ENCODE measurements at places on chromosomes 1 and 21.
A peak's percentile ranks its signal among the peaks of the same experiment; 100 is the strongest.

- DNase-seq: no peak
These were observed 30.1 kb upstream of the KCNK2 start for GRCh38 chr1:215052256-215053015.

GRCh38 chr1:9326596-9326995 is 33.9 kb downstream of the SPSB1 start:
- no peak for DNase-seq

DNA sequence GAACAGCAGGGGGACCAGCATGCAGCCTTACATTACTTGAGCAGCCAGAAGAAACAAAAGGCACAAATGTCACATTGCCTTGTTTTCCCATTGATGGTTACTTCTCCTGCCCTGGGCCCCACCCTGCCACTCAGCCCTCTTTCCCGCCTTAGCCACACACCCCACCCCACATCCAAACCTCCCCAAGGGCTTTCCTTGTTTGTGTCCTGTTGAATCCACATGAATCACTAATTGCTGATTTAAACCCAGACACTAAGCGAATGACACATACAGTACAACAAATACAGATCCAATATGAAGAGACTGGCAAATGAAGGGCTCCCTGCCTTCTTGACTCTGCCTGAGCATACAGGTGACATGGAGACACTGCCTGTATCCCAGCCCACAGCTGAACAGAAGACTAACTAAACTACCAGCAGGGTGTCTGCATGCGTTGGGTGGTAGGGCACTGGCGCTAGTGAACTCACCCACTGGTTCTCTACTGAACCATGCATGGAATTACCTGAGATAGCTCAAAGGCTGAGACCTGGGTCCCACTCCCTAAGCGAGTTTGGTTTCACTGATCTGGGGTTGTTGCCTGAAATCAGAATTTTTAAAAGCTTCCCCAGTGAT is 3.1 kb downstream of the IGSF3 start:
- no peak for DNase-seq

DNA sequence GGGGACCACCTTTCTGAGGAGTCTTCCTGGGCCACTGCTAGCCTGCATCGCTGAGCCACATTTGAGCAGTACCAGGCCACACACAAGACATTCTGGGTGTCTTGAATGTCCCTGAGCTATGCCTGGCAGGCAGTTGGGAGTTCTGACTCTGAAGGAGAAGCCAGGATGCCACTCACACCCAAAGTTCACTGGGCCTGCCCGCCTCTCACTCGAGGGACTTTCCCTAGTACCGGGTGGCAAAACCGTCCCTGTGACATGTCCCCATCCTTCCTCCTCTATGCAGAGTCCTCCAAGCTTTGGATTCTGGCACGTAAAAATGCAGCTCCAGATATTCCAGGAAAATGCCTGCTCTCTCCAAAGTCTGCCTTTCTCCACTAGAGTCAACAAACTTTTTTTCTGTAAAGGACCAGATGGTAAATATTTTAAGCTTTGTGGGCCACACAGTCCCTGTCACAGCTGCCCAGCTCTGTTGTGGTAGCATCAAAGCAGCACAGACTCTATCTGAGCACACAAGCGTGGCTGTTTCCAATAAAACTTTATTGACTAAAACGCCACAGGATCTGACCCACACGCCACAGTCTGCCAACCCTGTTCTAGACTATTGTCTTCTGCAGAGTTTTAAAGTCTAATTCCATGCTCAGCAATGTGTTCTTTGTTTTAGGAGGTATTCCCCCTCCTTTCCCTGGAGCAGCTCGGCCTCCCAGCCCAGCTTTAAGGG is 19.2 kb upstream of the GUCA2B start:
- no peak for DNase-seq

GRCh38 chr1:40998668-40999067 is 19.2 kb downstream of the CTPS1 start:
- no peak for DNase-seq

DNA sequence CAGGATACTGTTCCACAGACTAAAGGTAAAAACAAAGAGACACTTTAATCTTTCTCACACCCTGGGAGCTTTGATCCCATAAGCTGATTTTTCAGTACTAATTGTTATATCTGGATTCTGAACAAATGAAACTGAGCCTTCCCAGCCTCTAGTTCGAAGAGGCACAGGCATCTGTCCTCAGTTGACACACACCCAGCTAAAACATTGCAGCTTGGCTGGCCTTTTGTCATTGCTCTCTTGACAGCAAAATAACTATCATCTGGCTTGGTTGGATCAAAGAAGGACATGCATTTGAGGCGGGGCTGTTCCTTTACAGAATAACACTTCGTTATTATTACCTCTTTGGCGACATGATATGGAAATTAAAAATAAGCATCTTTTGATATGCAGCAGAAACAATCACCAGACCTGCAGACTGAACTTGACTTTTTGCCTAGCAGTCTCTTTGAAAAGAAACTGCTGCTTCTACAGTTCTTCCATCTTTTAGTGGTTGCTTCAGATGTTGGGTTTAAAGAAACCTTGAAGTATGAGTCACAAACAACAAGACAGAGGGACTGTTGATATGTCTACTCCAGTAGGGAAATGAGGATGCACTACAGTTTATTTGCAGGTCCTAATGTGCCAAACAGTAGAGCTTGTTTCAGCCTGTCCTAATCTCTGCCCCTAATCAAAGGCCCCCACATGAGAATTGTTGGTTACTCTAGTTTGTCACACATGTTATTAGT is 166.5 kb downstream of the TPR start:
- no peak for DNase-seq

DNA sequence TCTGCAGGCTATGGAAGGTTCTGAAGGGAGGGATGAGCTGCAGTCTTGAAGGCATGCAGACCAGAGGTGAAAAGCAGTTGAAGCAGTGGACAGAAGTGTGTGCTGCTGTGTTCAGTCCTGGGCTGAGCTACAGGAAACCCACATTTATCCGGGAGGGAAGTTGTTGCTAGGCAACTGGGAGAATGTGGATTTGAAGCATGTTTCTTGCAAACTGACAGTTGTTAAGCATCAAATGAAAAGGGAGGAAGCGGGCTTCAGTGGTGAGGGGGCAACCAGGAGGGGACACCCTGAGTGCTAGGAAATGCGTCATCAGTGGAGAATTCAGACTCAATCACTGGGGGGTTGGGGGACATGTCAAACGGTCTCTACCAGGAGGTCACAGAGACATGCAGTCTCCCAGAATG is 28.7 kb downstream of the ABCA4 start:
- DNase-seq: no peak

DNA sequence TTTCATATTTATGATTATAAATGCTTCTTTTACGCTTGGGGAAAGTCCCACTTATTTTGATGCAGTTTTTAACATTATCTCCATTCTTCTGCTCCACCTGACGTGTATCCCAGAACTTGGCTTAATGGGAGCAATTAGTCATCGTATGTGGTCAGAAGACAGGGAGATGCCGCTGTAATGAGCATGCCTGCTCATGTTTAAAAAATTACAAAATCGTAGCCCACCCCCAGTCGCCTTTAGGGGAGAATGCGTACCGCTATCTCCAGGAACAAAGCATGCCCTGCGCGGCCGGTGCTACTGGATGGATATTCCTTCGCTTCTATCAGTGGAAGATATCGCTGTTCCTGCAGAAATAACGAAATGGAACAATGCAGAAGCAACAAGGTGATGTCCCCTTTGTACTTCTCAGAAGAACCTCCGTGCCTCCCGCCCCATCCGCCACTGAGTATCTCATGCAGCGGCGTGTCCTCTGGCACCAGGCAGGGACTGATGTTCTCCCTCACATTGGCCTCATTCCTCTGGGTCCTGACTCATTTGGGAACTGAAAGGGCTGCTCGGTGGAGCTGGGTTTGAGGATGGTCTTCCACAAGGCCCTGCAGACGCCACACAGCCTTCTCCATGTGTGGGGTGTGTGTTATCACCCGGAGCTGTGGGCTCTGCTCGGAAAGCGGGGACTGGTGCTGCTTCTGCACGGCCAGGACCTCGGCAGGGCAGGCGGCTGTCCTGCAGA is 116.3 kb upstream of the COL6A1 start:
- DNase-seq: peak; percentile 48

DNA sequence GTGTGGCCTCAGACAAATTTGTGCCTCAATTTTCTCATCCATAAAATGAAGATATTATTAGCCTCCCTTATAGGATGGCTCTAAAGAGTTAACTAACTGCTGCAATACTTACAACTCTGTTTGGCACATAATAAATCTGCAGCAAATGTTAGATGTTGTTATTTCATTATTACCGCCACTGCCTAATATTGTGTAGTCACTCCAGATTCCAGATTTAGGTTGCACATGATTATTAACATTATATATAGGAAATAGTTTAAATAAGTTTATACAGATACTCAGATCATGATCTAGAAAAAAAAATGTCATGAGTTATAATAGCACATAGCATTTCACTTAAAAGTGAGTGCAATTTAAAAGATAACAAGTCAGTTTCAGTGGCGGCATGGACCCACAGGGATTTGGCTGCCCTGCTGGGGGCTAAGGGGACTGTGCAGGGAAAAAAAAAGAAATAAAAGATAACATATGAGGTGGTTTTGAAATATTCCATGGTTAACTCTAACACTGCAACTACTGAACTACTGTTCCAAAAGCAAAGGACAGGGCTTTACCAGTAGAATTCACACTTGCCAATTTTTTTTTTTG is 170.4 kb downstream of the TGFBR3 start:
- DNase-seq: no peak

DNA sequence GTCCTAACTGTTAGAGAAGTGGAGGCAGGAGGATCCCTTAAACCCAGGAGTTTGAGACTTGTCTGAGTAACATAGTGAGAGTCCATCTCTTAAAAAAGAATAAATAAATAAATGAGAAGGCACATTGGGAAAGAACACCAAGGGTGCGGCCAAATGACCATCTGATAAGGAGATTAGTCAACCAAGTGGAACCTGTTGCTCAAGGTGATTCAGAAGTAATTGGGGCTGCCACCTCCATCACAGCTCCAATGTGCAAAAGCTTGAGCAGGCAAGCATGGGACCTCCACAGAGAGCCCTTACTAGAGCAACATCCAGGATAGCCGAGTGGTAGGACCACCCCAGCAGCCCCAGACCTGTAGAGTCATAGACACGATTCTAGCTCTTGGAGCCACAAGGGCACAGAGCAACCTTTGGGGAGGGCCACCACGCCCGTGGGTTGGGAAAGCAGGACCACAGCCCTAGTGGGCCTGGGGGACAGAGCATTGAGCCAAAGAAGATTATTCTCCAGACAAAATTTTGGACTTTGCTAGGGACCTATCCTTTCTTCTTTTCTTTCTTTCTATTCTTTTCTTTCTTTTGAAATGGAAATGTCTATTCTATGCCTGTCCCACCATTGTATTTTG is 40.9 kb downstream of the KCNK1 start:
- no peak for DNase-seq

GRCh38 chr1:167658574-167659328 is 28.7 kb downstream of the RCSD1 start:
- DNase-seq: no peak

- DNase-seq: no peak
These were observed 48.2 kb upstream of the RCOR3 start for GRCh38 chr1:211210965-211211364.

DNA sequence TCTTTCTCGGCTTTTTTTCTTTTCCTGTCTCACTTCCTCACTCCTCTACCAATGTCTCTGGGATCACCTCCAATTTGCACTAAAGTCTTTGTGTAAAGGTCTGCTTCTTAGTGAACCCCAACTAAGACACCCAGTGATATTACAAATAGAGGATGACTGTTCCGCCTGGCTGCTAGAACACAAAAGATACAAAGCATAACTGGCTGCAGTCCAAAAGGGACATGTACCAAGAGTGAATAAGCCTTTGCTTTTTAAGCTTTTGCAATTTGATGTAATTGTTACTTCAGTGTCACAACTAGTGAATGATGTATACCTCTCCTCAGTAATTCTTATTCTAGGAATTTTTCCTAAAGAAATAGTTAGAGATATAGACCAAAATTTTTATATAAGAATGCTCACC is 82.8 kb upstream of the BEND5 start:
- no peak for DNase-seq

GRCh38 chr1:98468111-98468717 is 193.3 kb upstream of the SNX7 start:
- peak; percentile 43 for DNase-seq

GRCh38 chr21:46065215-46065913 is 32.5 kb upstream of the COL6A2 start:
- no peak for DNase-seq

DNA sequence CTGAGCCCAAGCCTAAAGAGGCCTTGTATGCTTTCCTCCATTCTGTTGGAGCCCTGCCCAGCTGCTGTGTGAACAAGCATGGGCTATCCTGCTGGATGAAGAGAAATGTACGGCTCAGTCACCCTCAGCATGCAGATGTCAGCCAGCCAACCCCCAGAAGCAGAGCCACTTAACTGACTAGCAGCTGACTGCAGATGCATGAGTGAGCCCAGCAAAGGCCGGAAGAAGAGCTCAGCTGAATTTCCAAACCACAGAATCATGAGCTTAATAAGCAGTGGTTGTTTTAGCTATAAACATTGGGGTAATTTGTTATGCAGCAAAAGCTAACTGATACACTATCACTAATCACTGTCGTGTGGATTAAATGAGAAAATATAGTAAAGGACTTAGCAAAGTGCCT is 39.0 kb downstream of the FOXO6 start:
- no peak for DNase-seq

DNA sequence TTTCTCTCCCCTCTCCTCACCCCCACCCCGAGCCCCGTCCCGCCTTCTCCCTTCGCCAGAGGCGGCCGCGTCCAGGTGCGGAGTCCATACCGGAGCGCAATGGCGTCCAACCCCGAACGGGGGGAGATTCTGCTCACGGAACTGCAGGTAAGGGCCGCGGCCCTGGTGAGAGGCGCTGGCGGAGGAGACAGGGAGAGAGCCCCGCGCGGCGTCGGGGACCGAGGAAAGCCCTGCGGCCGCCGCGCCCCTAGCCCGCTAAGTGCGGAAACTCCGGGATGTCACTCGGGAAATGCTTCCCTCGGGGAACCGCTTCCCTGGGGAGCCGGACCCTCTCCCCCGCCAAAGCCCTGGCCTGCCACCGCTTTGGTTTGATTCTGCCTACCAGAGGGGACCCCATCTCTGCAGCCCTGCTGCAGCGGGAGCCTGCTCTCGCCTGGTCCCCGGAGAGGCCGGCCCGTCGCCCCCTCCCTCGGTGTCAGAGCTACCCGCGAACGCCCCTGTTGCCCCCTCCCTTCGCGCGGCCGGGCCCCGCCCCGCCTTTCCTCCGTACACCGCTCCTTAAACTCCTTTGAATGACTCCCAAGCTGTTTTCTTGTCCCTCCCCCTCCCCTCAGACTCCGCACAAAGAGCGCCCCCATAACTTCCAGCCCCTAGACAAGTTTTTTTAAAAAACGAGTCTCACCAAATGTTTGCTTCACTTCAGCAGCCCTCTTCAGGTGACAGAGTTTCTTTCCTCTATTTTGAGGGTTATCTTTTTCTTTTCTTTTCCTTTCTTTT is 597 bp downstream of the PKN2 start:
- DNase-seq: peak; percentile 36

- DNase-seq: no peak
These were observed 215.3 kb upstream of the NFIA start for GRCh38 chr1:60866917-60867531.

All from HFF-Myc (cell line).